Hematopoietic multipotent progenitor cell treated with erythropoietin and hydrocortisone succinate and interleukin-3 and kit ligand, for 4 days (in vitro differentiated cells): ENCODE measurements at places on chromosomes 7 and 10.

GRCh38 chr7:102284399-102284798 is 2.3 kb upstream of the SH2B2 start:
- no peak for DNase-seq

DNA sequence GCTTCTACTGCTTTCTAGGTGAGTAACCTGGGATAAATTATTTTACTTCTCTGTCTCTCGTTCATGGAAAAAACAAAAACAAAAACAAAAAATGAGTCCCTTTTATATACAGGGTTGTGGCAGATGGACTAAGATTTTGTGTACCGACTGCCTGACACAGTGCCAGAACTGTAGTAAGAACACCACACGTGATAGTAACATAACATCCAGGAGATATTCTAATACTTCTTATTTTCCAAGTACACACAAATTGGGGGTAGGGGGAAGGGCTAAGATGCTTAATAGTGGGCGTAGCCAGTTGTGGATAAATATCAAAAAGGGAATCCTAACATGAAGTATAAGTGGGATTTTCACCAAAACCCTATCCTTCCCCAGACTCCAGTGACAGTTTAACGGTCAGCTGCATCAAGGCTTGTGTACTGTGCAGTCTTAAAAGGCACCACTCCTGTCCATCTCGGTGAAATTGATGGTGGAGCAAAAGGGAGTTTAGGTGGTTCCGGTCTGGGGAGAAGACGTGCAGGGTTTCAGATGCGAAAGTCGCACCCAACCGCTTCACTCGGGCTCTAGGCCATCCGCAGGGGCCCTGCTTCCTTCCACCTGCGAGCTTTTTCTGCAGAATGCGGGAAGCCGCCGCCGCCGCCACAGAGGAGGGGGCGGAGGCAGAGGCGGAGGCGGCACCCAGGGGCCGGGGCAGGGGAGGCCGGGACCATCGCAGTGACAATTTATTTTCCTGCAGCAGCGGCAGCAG is at the start of gene STAMBPL1:
STAMBPL1 (plus strand) TSS at position 712 of the 748 bp plus-strand sequence. CDS start 21,464 bp downstream, outside the sequence.
- DNase-seq: peak; percentile 81

GRCh38 chr7:155710530-155710929 is 66.1 kb downstream of the RBM33 start:
- DNase-seq: no peak

DNA sequence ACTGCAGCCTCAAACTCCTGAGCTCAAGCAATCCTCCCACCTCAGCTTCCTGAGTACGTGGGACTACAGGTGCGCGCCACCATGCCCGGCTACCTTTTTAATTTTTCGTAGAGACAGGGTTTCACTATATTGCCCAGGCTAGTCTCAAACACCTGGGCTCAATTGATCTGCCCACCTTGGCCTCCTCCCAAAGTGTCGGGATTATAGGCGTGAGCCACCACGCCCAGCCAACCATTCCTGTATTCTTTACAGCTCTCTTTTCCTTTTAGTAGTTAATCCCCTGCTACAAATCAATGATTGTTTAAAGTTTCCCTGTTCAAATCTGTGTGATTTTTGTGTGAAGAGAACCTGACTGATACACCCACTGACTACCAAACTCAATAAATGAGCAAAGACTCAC is 75.4 kb upstream of the SVIL start:
- DNase-seq: no peak

DNA sequence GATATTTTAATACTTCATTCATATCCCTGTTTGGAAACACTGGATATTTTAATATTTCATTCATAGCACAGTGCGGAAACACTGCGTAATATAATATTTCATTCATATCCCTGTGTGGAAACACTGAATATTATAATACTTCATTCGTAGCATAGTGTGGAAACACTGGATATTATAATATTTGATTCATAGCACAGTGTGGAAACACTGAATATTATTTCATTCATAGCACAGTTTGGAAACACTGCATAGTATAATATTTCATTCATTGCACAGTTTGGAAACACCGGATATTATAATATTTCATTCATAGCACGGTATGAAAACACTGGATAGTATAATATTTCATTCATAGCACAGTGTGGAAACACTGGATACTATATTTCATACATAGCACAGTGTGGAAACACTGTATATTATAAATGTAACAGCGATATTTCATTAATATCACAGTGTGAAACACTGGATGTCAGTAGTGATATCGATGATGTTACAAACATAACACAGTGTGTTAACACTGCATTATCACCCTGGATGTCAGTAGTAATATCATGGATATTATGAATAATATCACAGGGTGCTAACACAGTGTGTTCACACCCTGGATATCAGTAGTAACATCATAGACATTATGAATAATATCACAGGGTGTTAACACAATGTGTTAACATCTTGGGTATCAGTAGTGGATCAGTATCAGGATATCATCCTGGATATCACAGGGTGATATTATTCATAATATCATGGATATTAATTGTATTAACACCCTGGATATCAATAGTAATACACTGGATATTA is 2.9 kb upstream of the TMEM225B start:
- no peak for DNase-seq

GRCh38 chr7:28093623-28094232 is 86.9 kb downstream of the JAZF1 start:
- DNase-seq: peak; percentile 75

DNA sequence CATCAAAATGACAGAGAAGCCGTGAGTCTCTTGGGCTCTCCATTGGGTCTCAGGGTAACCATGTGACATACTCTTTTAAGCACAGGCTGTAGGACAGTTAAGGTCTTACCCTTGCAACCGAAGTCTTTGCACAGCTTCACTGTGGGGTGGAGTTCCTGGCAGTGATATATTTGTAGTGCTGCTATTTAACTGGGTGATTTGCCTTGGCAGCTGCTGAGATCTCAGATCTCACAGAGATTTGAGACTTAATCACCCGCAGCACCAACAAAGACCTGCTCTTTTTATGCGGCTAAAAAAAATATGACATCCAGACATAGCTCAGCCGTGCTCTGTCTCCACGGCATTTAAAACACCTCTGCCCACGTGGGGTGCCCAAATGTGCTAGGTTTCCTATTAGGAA is 63.4 kb upstream of the NPTX2 start:
- no peak for DNase-seq

DNA sequence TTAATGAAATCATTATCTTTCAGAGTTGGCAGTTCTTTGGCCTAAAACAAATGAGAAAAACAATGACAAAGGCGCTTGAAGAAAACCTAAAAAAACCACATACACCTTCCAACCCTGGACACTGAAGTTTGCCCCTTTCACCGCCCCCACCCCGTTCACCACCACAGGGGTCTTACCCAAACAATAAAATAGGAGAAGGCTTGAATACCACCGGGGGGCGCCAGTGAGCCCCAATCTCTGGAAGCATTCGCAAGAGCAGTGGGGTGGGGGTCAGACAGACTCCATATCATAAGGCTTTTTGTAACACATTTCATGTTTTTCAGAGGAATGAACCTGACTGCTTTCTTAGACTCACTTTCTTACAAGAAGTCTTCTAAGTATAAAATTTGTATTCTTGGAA is 163.6 kb downstream of the PIP4K2A start:
- DNase-seq: peak; percentile 76

- DNase-seq: no peak
Observed at GRCh38 chr10:13978533-13979115, 352.1 kb downstream of the FRMD4A start.

GRCh38 chr10:43573250-43574000 is 991 bp downstream of the ZNF239 start:
- no peak for DNase-seq

GRCh38 chr7:10888861-10889260 is 84.8 kb upstream of the PHF14 start:
- peak; percentile 35 for DNase-seq

DNA sequence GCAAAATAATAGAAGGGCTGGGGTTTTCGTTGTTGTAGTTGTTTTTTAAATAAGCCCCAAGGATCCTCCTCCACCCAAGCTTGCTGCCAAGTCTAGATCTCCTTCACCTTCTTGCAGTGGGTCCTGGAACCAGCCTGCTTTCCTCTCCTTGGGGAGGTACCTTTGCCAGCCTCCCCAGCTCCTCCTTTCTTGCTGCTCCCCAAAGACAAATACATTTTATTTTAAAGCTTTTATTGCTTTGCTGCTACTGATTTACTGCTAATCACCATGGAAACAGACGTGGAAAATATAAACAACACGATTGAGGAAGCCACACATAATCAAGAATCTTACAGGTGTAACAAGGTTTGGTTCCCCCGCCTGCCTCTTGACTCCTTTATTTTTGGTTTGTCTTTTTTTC is 17.4 kb upstream of the SLF2 start:
- no peak for DNase-seq

DNA sequence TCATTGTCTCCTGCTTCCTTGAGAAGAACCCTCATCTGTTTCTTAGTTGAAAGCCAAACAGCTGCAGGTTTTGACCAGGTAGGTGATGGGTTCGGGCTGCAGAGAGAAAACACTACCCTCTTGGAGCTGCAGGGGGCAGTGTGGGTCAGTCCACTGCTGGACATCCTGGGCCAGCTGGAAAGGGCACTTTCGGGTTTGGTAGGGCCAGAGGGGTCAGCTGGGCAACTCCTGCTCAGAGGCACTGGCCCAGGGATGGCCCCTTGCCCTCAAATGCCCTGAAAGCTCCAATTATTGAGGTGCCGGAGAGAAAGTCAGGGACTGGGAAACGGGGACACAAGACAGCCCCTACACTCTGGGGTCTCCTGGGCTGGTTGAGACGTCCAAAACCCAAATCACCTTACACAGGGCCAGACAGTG is 90.7 kb downstream of the MKI67 start:
- peak; percentile 62 for DNase-seq

- DNase-seq: no peak
Observed at GRCh38 chr10:71562904-71563303, 156.7 kb downstream of the C10orf105 start.

GRCh38 chr10:22539579-22540298 is 174.6 kb downstream of the PIP4K2A start:
- no peak for DNase-seq

DNA sequence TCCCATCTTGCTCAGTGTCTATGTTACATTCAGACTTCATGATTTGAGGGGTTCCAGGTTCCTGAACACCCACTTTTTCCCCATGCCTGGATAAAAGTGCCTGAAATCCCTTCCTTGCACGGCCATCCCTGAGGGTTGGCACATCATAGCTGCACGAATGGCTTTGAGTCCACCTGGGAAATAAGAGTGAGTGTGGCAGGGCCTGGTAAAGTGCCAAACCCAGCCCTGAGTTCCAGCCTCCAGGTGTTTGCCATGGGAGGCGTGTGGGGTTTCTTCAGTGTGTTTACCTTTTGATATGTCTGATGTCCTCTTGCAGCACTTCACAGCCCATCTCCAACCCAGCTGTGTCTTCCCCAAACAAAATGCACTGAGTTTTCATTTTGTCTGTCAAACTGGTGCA is 145.7 kb downstream of the PAXIP1 start:
- no peak for DNase-seq

- peak; percentile 39 for DNase-seq
Observed at GRCh38 chr10:52633266-52633665, 139.3 kb downstream of the MBL2 start.

DNA sequence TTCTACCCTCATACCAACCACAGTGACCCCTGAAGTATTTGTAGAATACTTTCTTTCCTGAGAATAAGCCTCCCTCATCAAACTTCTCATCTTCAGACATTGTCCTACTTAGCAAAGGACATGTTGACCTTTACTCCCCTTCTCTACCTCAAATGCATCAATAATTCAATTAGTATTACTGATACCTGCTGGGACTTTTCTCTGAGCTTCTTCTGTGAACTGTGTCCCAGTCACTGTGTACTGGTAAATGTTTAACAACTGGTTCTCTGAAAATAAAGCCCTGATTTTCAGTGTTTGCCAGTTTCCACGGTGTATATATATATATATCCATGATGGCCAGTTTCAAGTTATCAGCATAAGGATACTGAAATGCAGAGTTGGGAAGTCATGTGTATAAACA is 12.2 kb downstream of the PANK1 start:
- DNase-seq: no peak

DNA sequence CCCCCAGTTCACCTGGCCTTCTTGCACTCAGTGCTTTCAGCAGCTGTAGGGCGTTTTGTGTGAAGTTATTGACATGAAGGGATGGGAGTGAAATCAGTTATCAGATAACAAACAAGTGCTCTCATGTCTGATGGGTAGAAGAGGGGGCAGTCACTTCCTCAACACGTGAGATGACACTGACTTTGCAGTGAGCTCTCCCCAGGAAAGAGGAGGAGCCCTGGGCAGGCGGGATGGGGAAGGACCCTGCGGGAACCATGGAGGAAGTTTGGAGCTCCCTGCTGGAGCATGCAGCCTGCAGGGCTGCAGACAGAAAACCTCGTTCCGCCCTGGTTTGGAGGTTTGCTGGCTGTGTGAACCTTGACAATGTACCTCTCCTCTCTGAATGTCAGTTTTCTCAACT is 38.7 kb downstream of the GPR26 start:
- DNase-seq: no peak

- DNase-seq: no peak
Observed at GRCh38 chr7:146290746-146291145, 174.1 kb downstream of the CNTNAP2 start.

GRCh38 chr7:36871863-36872262 is 147.6 kb upstream of the AOAH start:
- DNase-seq: peak; percentile 47

- no peak for DNase-seq
Observed at GRCh38 chr10:47262606-47263533, 37.1 kb upstream of the GDF10 start.

- no peak for DNase-seq
Observed at GRCh38 chr10:124636271-124636995, 107.7 kb downstream of the FAM53B start.

DNA sequence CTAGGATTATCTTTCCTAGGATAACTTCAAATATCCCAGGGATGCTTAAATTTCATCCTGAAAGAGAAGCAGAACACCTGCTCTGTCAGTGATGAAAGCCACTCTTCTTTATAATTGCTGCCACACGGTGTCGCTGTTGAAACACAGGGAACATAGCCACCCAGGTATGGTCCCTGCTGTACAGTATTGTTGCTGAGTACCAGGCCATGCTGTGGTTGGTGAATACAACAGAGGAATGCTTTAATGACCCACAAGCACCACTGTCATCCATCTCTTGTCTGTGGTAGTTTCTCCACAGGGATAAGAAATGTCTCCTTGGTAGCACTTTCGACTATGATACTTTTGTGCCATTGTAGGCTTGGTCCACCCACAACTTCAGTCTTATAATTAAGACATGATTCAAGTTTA is 70.6 kb upstream of the STARD3NL start:
- peak; percentile 80 for DNase-seq

DNA sequence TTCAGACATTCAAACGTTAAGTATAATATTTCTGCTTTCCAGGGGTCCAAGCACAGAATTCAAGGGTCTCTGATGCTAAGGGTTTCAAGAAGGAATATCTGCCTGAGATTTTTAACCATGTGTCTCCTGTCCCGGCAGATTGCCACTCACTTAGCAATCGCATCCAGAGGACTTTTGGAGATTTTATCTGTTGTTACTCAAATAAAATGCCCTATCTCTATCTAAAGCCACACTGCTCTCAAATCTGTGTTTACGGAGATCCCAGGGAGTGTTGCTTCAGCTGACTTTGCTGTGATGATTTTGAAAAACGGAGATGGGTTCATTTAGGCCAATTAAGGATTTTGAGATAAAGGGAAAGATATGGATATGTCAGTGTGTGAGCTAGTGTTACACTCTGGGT is 359.9 kb downstream of the DGKB start:
- no peak for DNase-seq
